AG04450 (cell line): ENCODE measurements at places on chromosomes 1 and 21.
A peak's percentile ranks its signal among the peaks of the same experiment; 100 is the strongest.

DNA sequence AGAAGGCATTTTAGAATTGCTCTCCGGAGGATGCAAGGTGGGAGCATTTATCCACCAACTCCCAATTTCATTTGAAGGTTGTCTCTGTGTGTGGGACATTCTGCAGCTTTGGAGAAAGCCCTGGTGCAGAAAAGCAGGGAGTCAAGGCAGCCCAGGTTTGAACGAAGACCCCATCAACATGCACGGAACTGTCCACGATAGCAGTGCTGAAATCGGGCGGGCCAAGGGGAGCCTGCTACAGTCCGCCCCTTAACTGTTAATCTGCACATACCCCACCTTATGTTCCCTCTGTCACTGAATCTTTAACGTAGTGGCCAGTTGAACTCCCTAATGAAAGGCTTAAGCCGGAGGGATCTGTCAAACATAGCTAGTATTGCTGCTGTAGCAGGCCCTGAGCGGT lies 68.8 kb upstream of the C1orf174 start:
- no peak for DNase-seq

- DNase-seq: no peak
Measured at GRCh38 chr1:91059157-91059556, 37.3 kb upstream of the ZNF644 start.

DNA sequence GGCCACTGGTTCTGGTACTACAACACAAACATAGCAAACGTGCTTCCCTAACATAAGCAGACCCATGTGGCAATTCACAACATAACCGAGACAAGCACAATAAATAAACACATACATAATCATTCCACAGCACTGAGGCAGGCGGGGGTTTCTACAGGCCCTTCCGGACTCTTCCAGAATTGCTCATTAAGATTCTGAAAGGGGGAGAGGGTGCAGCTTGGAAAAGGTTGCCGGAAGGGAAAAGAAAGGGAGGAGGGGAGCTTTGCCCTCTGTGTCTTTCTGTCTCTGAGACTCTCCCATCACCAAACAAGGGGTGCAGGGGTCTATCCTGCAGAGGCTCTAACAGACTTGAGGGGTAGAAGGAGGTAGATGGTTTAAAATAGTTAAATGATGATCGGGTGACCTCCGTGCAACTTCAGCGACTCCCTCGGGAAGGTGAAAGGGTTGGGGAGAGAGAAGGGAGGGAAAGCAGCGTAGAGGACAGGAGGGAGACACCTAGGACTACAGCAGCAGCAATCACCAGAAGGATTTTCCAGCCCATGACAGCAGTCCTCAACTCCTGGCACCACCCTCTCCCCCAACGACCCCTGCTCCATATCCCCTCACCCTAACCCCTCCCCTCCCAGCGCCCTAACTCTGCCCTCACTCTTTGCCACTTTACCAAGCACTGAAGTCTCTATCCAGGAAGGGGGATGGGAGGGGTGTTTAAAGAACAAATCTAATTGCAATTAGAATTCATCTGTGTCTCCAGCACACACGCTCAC lies 365.5 kb upstream of the ESRRG start:
- no peak for DNase-seq

GRCh38 chr1:67889953-67890567 lies 56.8 kb upstream of the GNG12 start:
- DNase-seq: peak; percentile 49

- no peak for DNase-seq
Measured at GRCh38 chr1:212979340-212980122, 29.2 kb downstream of the VASH2 start.

DNA sequence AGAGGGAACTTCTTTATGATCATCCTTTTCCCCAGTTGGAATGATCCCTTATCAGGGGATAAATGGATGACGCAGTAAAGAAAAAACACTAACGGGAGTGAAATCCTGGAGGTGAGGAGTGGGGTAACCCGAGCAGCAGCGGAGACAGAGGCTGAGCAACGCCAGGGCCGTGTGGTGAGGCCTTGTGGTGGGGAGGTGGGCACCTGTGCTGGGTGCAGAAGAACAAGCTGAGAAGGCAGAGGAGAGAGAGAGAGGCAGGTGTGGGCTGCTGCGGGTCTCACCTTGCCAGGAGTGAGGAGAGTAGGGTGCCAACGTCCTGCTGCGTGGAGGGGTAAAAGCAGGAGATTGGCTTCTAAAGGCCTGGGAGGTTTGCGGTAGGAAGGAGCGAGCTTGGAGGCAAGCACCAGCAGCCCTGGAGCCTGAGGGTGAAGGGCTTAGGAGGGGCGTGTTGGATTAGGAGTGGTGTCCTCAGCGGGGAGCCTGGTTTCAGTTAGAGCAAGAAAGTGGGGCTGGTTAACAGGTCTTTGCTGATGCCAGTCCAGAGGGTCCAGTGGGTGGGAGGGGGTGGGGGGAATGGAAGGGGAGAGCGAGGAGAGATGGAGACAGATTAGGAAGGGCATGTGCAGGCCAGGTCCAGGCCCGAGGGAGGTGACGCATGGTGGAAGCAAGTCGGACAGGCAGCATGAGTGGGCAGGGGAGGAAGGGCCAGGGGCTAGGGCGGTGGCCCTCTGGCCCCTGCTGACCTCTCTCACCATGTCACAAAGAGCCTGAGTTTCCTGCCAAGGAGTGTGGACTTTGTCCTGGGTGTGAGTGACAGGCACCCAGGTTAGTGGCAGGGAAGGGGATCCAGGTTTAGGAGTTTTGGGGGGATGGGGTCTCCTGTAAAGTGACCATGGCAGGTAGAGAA lies 36.7 kb upstream of the LHX4 start:
- DNase-seq: no peak

GRCh38 chr1:41380979-41381691 lies 19.9 kb downstream of the FOXO6 start:
- no peak for DNase-seq

GRCh38 chr1:20850021-20850420 lies 62.9 kb upstream of the HP1BP3 start:
- no peak for DNase-seq
